Psoas muscle (tissue), 8 donors: ENCODE measurements at places on chromosomes 11 and 22.

DNA sequence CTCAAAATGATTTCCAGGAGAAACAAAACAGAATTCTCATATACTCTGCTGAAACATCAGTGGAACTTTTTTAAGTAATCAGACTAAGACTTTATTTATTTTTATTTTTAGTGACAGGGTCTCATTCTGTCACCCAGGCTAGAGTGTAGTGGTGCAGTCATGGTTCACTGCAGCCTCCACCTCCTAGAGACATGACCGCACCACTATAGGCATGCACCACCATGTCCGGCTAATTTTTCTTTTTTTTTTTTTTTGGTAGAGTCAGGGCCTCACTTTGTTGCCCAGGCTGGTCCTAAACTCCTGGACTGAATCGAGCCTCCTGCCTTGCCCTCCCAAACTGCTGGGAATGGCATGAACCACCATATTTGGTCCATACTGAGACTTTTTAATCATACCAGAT lies 42.9 kb downstream of the PRDM10 start:
- H3K27ac ChIP-seq, result no peak overlapping the region
- no peaks in the 10 kb centered on the region for H3K4me1 ChIP-seq
- H3K27me3 ChIP-seq, result no peaks in the 10 kb centered on the region
- DNase-seq, result no peak
- H3K4me3 ChIP-seq, result no peak overlapping the region
- H3K36me3 ChIP-seq, result peaks cover 5% of the 10 kb centered on the region

- H3K4me1 ChIP-seq, result peaks cover 96% of the 10 kb centered on the region
- H3K27ac ChIP-seq, result peak overlapping the region; percentile 74
- DNase-seq, result no peak
- no peaks in the 10 kb centered on the region for H3K27me3 ChIP-seq
- H3K4me3 ChIP-seq, result no peak overlapping the region
These were observed 32.1 kb downstream of the MTMR3 start for GRCh38 chr22:29914991-29915533.

GRCh38 chr11:97107604-97108003 lies 717.8 kb downstream of the JRKL start:
- no peaks in the 10 kb centered on the region for H3K27me3 ChIP-seq
- DNase-seq, result no peak
- H3K4me1 ChIP-seq, result no peaks in the 10 kb centered on the region
- H3K36me3 ChIP-seq, result no peaks in the 10 kb centered on the region
- no peak overlapping the region for H3K27ac ChIP-seq

DNA sequence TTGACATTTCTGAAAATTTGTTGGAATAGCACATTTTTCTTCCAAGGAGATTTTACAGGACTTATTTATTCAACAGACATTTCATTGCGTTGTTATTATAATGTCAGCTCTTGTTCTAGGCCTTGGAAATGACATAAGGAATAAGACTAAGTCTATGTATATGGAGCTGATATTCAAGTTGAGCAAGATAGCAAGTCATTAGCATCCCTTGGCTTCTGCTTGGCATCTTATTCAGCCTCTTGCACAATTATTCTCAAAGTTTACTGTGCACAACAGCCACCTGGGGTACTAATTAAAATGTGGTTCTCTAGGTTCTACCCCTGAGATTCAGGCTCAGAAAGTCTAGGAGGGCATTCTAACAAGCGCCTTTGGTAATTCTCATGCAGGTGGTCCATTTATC lies 304.8 kb upstream of the DDI1 start:
- H3K27me3 ChIP-seq, result no peaks in the 10 kb centered on the region
- no peak overlapping the region for H3K4me3 ChIP-seq
- no peaks in the 10 kb centered on the region for H3K4me1 ChIP-seq
- no peak for DNase-seq
- no peaks in the 10 kb centered on the region for H3K36me3 ChIP-seq

GRCh38 chr22:32668254-32669094 lies 133.0 kb upstream of the TIMP3 start:
- H3K4me3 ChIP-seq, result no peak overlapping the region
- no peaks in the 10 kb centered on the region for H3K4me1 ChIP-seq
- no peaks in the 10 kb centered on the region for H3K36me3 ChIP-seq
- H3K27ac ChIP-seq, result no peak overlapping the region
